ENCODE measurements at places on chromosomes 11 and 22.

GRCh38 chr22:44363013-44363979 lies 50.5 kb upstream of the SHISAL1 start:
- DNase-seq = no peak

- no peak for DNase-seq
Observed at GRCh38 chr22:32409977-32410376, 2.1 kb downstream of the RTCB start.

GRCh38 chr11:63826471-63827190 lies 12.3 kb upstream of the MARK2 start:
- no peak for DNase-seq

GRCh38 chr11:299951-300735 lies 817 bp upstream of the IFITM5 start:
- DNase-seq = no peak

GRCh38 chr11:4522339-4522738 lies 22.7 kb upstream of the OR52M1 start:
- DNase-seq = no peak

DNA sequence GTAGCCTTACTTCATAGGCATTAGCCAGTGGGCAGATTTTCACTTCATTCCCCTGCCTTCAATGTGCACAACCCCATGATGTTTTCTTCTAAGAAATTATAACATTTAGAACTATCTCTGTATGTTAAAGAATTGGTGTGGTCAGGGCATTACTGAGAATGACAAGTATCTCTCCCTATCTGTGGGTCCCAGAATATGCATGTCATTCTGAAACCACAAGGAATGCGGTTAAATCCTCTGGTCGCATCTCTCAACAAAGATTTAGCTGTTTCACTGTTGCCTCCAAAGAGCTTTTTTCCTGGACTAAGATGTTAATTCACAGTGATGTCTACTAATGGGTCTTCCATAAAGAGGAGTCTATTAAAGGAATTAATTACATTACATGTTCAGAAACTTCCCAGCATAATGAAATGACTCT lies 62.7 kb downstream of the LIF start:
- DNase-seq = no peak

DNA sequence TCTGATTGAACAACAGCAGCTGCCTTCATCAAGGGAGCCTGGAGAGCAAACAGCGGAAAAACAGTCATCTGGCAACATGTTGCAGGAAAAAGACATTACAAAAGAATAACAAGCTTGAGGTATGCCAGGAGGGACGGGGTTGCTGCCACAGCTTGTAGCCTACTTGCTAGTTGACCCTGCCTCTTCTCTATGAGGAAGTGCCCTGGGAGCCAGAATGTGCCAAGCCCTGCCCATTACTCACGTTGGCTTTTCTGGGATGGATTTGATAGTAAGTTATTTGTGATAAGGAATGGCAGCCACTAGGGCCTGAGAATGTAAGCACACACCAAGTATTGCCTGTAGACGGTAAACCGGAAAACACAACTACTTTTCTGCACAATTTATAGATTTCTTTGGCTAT lies 113.5 kb upstream of the KIRREL3 start:
- no peak for DNase-seq

GRCh38 chr11:103043826-103044678 lies 47.9 kb downstream of the DCUN1D5 start:
- DNase-seq = no peak

DNA sequence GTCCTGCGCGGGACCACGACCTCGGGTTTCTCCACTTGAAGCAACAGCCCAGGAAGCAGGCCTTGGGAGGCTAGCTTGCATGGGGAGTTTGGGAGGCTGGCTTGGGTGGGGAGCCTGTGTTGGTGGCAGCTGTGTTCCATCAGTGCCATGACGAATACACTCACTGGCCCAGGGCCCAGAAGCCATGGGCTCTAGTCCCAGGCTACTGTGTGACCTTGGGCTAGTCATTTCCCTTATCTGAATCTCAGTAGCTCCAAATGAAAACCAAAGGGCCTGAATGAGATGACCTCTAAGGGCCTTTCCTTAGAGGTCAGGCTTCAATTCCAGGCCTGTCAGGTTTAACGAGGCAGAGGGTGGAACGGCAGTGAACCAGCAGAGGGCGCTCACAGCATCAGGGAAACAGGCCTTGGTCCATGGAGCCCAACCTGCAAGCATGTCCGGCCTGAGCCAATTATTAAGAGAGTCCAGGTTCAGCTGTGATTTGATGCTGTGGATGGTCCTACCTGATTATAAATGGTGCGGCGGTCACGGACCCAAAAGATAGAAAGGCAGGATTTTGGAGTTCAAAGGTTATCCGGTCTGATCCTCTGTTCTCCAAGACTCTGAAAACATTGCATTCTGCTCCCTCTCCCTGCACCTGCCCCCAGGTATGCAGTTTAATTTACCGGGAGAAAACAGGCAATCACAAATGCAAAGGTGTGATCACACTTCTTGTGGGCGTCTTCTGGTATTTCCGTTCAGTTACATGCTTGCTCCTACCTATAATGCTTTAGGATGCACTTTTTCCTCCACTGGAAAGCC lies 15.9 kb downstream of the PTPN5 start:
- DNase-seq = no peak

All from DMS79 treated with DMSO at 0.1 percent for 48 hours (cell line).